Bronchial epithelial cell (primary cell): ENCODE measurements at places on chromosomes 2 and 18. TPM values are rescaled to one million over a fixed set of nuclear protein-coding genes. Genes with fewer than 3 reads are reported as not detected.

The PSMA8 gene
- not detected in 2 replicates for total RNA-seq

The OBSL1 gene
- total RNA-seq = 9.2 and 15.2 TPM in 2 replicates

The CDCA7 gene
- 1.4 and 2.4 TPM in 2 replicates for total RNA-seq

The TUBA4B gene
- total RNA-seq = not detected in 2 replicates

The TEX44 gene
- total RNA-seq = not detected in 2 replicates

The PDE11A gene
- total RNA-seq = not detected in 2 replicates

The CCDC141 gene
- total RNA-seq = not detected in 2 replicates

The HOXD8 gene
- total RNA-seq = not detected in 2 replicates

The GPR35 gene
- total RNA-seq = 0.26 and 0.38 TPM in 2 replicates

The MEP1B gene
- total RNA-seq = not detected in 2 replicates

The HOXD3 gene
- total RNA-seq = not detected in 2 replicates

The NFE2L2 gene
- total RNA-seq = 64.5 and 68.5 TPM in 2 replicates

The RNU2-63P gene
- 26.9 TPM in 1 of 2 replicates, not detected in the other for total RNA-seq

The APCDD1 gene
- under 0.01 and 0.64 TPM in 2 replicates for total RNA-seq

The GKN1 gene
- not detected in 2 replicates for total RNA-seq

The DSC1 gene
- total RNA-seq = 0.38 TPM in 1 of 2 replicates, not detected in the other

The IL36A gene
- total RNA-seq = 6.3 and 11.5 TPM in 2 replicates

The NFATC1 gene
- 0.53 and 1.7 TPM in 2 replicates for total RNA-seq

The CFC1 gene
- total RNA-seq = not detected in 2 replicates
